ENCODE measurements at places on chromosomes 4 and X.

GRCh38 chrX:24190500-24191156 is 41.1 kb downstream of the ZFX start:
- DNase-seq, result no peak
- no peaks in the 10 kb centered on the region for H3K4me1 ChIP-seq
- no peaks in the 10 kb centered on the region for H3K27me3 ChIP-seq
- no peak overlapping the region for H3K4me3 ChIP-seq

DNA sequence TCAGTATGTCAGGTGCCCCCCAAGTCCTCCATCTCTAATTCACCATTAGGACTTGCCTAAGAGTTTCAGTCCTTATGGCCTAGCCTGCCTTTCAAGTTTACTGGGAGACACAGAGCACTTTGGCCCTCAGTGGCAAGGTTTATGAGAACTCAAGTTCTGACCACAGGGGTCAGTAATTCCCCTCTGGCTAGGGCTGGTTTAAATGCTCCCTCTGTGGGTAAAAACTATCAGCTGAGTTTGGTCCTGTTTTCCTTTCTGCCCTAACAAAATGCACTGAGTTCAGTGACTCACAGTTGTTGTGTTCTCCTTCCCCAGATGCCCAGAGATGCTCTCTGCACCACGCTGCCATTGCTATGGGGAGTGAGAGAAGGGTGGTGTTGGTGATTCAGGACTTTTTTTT is 163.2 kb downstream of the RELL1 start:
- H3K36me3 ChIP-seq, result no peaks in the 10 kb centered on the region
- DNase-seq, result no peak
- H3K27me3 ChIP-seq, result no peaks in the 10 kb centered on the region
- H3K27ac ChIP-seq, result no peak overlapping the region
- H3K4me3 ChIP-seq, result no peak overlapping the region
- H3K4me1 ChIP-seq, result no peaks in the 10 kb centered on the region

DNA sequence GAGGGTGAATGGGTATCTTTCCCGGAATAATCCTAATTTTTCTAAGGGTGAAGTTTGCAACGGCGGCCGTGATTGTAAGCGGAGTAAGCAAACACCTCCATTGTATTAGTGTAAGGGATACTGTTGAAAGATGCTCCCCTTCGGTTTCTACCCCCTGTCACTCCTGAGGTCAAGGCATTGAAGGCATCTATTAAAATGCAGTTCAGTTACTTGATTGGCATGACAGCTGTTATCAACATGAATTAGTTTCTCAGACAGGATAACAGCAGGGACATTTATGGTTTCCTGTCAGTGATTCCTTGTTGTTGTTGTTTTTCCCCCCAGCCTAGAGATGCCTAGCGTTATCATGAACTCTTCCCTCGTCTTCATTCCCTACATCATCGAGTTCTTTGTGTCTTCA is 552 bp downstream of the SLC25A14 start:
- no peak overlapping the region for H3K27ac ChIP-seq
- no peaks in the 10 kb centered on the region for H3K36me3 ChIP-seq
- H3K4me1 ChIP-seq, result peaks cover 2% of the 10 kb centered on the region
- DNase-seq, result peak; percentile 0
- no peaks in the 10 kb centered on the region for H3K27me3 ChIP-seq

DNA sequence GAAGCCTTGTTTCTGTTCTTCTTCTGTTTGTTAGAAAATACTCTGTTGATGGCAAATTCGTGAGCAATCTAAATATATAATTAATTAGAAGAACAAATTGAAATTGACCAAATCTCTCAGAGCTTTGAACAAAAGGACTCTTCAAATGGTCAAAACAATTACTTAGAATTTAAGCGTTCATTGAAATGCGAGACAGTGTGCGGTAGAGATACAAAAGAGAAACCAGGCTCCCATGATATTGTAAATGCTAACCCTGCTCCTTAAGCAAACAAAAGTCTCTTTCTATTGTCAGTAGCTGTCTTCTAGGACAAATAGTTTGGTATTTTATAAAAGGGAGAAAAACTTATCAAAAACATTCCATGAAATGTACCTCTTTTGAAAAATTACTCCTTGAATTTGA is 453.4 kb upstream of the MAGEB2 start:
- H3K27ac ChIP-seq, result no peak overlapping the region
- peaks cover 2% of the 10 kb centered on the region for H3K4me1 ChIP-seq
- no peaks in the 10 kb centered on the region for H3K36me3 ChIP-seq
- no peak overlapping the region for H3K4me3 ChIP-seq
- no peak for DNase-seq

GRCh38 chr4:51942108-51942832 is 77.9 kb downstream of the LRRC66 start:
- H3K27ac ChIP-seq, result no peak overlapping the region
- no peaks in the 10 kb centered on the region for H3K27me3 ChIP-seq
- no peak for DNase-seq

DNA sequence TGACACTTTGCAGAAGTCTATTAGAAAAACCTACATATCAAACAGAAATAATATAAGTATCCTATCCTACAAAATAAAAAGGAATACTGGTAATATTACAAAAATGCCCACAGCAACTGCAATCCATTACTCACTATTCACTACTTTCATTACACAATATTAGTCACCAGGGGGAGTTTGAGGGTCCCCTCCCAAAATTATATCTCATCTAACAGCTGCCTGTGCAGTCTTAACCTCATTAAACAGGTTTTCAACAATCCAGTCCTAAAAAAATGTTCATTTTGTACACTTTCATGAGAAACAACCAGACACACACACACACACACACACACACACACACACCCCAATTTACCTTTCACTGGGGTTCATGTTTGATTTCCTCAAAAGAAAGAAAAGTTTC is 2.9 kb downstream of the CLOCK start:
- DNase-seq, result no peak
- no peak overlapping the region for H3K4me3 ChIP-seq

Data from neuronal stem cell (in vitro differentiated cells).